NCI-H2171 treated with DMSO at 0.1 percent for 48 hours (cell line): ENCODE measurements at places on chromosomes 5 and 9.
A peak's percentile ranks its signal among the peaks of the same experiment; 100 is the strongest.

DNA sequence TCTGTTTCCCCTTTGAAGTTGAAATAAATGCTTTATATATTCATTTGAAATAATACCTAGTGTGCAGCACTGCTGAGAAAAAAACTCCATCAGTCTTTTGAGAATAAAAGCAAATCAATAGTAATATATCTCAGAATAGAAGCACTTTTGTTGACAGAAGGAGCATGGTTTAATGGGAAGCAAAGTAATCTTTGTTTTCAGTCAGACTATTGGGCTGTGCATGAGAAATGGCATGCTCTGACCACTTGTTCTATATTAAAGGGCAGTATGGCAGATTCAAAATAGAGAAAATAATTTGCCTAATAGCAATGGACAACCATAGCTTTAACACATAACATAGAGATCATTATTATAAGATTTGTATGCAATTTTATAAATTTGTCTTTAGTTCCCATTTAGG, 12.4 kb downstream of the CDH10 start:
- DNase-seq, result no peak

- DNase-seq, result no peak
These were observed 2.0 kb upstream of the MPDZ start for GRCh38 chr9:13281356-13282016.

DNA sequence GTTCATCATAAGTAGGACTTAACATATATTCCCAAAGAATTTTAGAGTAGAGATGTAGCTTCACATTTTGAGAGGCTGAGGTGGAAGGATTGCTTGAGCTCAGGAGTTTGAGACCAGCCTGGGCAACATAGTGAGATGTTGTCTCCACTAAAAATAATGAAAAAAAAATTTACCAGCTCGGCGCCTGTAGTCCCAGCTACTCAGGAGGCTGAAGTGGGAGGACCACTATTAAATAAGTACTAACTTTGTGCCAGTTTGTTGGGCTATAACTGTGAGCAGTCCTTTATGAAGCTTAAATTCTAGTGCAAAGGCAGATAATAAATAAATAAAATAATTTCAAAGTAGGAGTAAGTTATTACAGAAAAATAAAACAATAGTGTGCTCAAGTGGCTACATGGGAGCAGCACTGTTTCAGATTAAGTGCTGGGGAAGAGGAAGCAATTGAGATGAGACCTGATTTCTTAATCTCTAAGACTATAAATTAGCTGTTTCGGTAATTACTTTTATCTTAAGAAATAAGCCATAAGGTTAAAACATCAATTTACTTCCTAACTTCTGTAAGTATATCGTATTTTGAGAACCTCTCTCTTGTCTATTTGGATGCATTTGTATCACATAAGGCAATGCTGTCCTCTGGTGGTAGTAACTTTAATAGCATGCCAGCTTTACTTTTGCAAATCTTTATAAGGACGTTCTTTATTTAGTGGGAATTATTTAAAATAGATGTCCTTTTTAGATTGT, 98.9 kb downstream of the CSNK1G3 start:
- peak; percentile 45 for DNase-seq

DNA sequence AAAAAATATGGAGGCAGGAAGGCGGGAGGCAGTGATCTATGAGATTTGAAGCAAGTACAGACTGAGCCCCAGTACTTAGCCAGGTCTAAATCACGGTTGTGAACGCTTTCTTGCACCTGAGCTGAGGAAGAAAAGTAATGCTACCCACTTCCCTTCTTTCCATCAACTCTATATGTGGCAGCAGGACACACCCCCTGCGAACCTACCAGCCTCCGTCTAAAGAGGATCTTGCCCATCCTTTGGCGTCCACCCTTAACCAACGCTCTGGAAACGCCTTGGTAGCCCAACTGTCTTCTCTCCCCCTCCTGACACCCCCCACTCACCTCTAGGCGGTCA, 545 bp downstream of the HMGCS1 start:
- peak; percentile 58 for DNase-seq

DNA sequence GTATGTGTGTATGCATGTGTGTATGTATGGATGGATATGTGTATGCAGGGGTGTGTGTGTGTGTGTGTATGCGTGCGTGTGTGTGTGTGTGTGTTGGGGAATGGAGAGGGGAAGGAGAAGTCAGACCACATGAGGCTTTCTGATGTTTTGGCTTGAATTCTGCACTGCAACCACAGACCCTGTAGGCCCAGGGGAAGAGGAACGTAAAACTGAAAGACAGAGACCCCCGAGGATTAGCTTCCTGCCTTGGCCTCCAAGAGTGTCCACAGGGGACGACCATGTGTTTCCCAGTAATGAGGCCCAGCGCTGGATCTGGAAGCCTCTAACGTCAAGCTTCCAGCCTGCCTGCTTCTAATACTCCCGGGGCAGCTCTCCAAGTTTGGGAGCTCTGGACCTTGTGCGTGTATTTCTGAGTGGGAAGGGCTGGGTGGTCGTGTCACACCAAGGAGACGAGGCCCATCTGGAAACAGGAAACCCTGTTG, 5.8 kb downstream of the DCANP1 start:
- no peak for DNase-seq

DNA sequence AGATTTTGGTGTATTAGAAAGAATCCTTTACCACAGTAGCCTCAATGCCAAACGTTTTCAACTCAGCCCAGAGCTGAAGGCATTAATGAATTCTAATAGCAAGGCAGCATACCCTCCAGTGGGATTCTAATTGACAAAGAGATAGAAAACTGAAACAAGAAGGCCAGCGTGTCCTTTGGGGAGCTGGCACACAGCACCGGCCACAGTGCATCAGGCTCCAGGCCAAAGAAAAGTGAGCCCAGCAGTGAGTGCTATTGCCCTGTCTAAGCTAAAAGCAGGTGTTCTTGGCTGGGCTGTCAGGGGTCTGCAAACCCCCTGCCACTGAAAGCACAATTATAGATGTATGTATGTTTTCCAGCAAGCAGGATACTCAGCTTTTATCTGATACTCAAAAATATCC, 40.4 kb downstream of the PPIC start:
- DNase-seq, result no peak

GRCh38 chr9:133986061-133986460, 6.1 kb downstream of the VAV2 start:
- no peak for DNase-seq

- no peak for DNase-seq
These were observed 239.0 kb downstream of the FSTL4 start for GRCh38 chr5:133373121-133373870.

DNA sequence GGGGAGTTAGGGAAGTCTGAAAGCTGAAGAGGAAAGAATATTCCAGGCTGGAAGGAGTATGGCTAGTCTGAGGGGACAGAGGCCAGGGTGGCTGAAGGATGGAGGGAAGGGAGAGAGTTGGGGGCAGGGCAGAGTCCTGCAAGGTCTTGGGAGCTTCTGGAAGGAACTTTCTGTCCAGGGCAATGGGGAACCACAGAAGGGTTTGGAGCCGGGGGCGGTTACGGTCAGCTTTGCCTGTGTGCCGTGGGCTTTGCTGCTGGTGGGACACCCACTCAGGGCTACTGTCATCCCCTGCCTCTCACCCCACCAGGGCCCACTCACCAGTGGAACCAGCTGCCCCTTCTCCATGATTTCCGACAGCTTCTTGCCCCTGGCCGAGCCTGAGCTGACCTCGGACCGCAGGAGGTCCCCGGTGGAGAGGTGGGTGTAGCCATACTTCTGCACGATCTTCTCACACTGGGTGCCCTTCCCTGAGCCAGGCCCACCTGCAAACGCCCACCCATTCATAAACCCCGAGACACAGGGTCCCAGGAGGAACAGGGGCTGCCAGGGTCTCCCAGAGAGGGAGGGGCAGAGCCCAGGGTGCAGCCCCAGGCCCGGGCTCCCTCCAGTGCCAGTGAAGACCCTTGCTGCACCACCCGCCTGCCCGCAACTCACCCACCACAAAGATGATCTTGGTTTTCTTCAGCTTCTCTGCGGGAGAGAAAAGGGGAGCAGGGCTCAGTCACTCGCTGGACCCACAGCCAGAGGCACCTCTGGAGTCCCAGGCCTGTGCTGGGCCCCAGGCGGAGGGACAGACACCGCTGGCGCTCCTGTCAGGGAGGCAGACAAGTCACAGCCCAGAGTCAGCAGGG, 4.9 kb downstream of the AK1 start:
- DNase-seq, result no peak

GRCh38 chr9:134571326-134571931, 70.2 kb upstream of the COL5A1 start:
- DNase-seq, result peak; percentile 70

DNA sequence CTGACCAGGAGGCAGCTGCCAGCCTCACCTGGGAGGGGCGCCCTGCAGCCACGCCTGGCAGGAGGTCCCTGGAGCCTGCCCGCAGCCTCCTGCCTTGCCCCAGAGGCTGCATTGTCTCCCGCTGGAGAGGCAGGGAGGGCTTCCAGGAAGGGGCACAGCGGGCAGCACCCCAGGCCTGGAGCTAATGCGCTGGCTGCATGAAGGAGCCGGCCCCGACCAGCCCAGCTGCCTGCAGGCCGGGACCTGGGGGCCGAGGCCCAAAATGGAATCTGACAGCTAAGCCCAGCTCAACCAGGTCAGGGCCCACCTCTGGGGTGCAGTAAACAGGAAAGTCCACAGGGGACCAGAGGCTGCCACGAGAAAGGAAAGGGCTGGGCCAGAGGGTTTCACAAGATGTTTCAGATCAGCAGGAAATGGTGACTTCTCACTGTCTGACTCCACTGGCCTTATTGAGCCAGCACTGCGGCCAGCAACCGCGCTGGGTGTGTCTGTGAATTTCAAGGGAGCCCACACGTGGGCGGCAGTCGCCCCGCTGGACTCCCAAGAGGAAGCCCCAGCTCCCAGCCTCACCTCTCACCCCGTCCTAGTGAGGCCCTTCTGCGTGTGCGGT, 18.6 kb upstream of the NOTCH1 start:
- no peak for DNase-seq

DNA sequence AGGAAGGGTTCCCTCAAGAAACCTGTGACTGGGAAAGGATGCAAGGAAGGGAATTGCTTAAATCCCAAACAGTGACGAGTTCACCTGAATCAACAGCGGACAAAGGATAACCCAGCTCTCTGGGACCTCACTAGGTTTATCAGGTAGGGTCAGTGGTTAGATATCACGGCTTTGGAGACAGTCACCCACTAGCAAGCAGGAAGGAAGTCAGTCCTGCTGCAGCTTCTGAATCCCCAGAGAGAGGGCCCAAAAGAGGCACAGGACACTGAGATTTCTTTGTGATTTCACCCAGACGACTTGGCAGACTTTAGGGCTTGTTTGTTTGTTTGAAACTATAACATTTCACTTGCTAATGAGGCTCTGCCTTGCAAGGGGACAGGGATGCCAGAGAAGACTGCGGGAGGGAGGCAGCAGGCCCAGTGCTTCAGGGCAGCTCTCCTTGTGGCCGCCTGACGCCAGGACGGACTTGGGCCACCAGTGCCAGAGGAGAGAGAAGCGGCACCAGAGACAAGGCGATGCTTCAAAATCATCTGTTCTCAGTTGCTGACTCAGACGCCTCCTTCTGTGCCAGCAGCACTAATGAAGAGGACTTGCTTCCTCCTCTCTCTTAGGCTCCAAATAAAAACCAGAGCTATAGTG, 275.6 kb upstream of the SLC30A5 start:
- no peak for DNase-seq

DNA sequence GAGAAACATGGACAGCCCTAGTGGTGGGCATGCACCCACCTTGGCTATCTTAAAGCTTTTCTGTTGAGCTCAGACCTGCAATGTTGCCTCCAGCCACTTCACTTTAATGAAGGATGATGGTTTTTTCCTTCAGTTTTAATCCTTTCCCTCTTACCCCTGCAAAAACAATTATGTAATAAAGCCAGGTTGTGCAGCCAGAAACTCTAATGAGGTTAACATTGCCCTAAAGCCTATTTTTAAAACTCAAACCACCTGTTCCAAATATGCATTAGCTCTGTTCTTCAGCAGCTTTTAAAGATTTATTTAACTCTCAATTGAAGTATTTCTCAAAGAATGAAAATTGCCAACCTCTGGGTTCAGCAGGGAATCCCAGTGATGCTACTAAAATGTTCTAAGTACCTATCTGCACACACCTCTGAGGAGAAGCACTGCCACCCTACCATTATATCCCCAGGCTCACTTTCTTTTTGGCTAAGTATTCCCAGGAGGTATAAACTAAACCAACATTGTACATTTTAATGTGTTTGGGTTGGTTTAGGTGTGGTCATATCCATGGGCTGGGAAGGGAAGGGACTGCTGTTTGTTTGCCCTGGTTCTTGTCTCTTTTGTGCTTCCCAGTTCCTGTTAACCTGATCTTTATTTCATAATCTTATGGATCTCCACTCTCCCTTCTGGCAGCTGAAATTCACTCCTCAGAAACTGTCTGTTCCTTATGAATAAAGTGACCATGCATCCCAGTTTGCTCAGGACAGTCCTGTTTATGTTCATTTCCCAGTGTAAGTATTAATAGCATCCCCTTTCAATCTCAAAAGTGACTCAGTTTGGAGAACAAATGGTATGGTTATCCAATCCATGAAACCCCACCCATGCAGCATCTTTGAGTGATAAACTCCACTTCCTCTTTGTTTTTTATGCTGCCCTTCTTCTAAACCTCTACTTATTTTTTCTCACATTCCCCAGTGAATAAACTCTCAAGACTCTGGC, 251.7 kb downstream of the RAB3C start:
- no peak for DNase-seq

DNA sequence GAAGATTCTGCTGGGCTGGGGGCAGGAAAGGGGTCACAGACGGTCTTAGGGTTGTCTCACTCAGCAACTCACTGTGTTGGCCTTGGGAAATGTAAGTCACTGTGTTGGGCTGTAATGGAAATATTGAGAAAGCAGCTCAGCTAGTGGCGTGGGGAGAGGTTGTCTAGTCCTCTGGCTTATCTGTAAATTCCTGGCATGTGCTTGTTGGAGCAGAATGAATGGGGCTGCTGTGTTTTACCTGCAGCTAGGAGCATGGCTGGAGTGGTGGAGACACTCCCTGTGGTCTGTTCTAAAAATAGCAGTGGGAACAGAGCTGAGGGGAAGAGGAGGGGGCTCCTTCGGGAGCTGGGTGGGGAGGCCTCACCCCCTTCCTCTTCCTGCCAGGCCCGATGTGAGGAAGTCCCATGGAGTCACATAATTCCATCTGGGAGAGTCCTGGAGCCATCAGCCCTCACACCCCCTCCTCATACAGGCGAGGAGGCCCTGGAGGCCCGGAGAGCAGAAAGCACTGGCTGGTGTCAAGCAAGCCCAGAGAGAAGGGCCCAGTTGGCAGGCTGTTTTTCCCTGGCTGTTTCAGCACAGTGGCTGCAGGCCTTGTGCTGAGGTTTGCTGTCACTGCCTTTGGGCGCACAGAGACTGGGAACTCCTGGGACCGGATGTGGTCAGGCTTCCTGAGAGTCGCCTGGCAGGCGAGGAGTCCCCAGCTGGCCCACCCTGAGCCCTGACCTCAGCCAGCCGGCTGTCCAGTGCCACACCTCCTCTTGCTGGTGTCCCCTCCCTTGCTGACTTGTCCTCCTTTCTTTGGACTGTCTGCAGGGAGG, 84.9 kb downstream of the RGS3 start:
- DNase-seq, result peak; percentile 8

- DNase-seq, result no peak
These were observed 53.9 kb downstream of the ZNF366 start for GRCh38 chr5:72453246-72453775.

DNA sequence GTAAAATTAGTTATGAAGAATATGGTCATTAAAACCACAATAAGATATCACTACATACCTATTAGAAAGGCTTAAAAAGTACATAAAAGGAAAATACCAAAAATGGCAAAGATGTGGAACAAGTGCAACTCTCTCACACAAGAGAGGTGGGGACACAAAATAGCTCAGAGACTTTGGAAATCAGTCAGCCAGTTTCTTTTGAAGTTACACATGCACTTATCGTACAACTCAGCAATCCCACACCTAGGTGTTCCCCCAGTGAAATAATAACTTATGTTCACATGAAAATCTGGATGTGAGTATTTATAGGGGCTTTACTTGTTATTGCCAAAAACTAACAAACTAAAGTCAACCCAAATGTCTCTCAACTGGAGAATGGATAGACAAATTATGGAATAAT, 9.8 kb upstream of the RICTOR start:
- no peak for DNase-seq
